ENCODE measurements at places on chromosomes 1 and 21. TPM values are rescaled to one million over a fixed set of nuclear protein-coding genes. Genes with fewer than 3 reads are reported as not detected.

GRCh38 chr1:68359045-68359444 is 90.7 kb downstream of the RPE65 start:
- no peaks in the 10 kb centered on the region for H3K27me3 ChIP-seq
- no peaks in the 10 kb centered on the region for H3K36me3 ChIP-seq
- peaks cover 4% of the 10 kb centered on the region for H3K4me1 ChIP-seq
- H3K4me3 ChIP-seq, result no peak overlapping the region
- no peak overlapping the region for H3K27ac ChIP-seq

DNA sequence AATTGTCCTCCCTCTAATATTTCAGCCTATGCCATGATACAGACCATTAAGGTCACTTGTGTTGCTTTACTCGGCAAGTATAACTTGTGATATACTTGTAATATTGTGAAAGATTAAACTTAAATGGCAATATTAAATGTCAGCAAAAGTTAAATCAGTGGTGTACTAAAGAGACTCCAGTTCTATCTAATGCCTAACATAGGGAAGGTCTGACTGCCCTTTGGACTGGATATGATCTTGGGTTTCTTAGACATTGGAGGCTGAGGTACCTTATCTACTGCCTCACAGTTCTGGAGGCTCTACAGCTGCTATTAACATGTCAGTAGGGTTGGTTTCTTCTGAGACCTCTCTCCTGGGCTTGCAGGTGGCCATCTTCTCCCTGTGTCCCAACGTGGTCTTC is 89.9 kb downstream of the MT1HL1 start:
- H3K36me3 ChIP-seq, result no peaks in the 10 kb centered on the region
- no peak overlapping the region for H3K27ac ChIP-seq
- no peak for DNase-seq
- no peaks in the 10 kb centered on the region for H3K27me3 ChIP-seq
- no peaks in the 10 kb centered on the region for H3K4me1 ChIP-seq
- no peak overlapping the region for H3K4me3 ChIP-seq

DNA sequence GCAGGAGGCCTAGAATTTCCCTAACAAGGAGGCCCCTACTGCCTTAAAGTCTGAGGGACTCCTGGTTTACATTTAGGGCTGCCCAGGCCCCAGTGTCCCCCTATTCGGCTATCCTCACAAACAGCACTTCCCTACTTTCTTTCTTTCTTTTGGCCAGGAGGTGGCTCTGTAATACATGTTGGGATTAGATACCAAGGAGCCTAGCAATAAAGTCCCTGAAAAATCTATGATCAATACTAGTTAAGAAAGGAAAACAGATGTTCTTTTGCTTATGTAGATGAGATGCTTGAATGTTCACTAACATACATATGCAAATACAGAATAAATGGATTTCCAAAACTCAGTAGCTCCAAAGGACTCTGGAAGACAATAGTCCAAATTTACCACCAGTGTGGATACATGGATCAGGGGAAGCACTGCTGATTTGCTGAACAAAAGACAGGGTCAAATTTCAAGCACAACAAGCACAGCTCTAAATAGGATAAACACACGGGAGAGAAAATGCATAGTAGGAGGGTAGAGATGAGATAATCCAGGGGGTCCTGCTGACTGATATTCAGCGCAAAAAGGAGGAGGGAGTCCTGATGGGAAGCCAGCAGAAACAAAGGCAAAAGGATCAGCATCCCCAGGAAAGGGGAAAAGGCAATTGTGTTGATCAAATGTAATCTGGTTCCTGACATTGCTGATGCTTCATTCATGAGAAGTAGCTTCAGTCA is 240.0 kb downstream of the NUF2 start:
- H3K4me3 ChIP-seq, result no peak overlapping the region
- H3K36me3 ChIP-seq, result no peaks in the 10 kb centered on the region
- H3K4me1 ChIP-seq, result no peaks in the 10 kb centered on the region
- no peaks in the 10 kb centered on the region for H3K27me3 ChIP-seq

LENEP gene
- total RNA-seq, result not detected

DNA sequence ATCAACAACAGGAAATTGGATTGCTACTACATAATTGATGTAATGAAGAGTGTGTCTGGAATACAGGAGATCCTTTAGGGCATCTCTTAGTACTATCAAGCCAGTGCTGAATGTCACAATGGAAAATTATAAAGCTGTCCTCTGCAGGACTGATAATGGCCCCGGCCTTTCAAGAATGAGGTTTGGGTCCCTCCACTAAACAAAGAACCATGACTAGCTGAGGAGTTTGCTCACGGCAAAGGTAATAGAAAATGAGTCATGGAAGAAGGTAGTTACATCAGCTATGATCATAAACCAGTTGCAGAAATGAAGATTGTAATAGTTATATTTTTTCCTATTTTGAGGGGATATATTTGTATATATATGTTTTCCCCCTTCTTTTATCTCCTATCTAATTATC is 145.8 kb downstream of the KCNJ6 start:
- no peaks in the 10 kb centered on the region for H3K36me3 ChIP-seq
- no peak for DNase-seq
- peaks cover 2% of the 10 kb centered on the region for H3K4me1 ChIP-seq

- H3K36me3 ChIP-seq, result no peaks in the 10 kb centered on the region
- H3K27ac ChIP-seq, result peak overlapping the region; percentile 56
- H3K4me3 ChIP-seq, result no peak overlapping the region
- no peaks in the 10 kb centered on the region for H3K27me3 ChIP-seq
Observed at GRCh38 chr1:109197158-109198042, 16.3 kb upstream of the SARS1 start.

MASP2 gene
- not detected for total RNA-seq

TRPM2 gene
- not detected for total RNA-seq

- DNase-seq, result no peak
- peaks cover 9% of the 10 kb centered on the region for H3K36me3 ChIP-seq
- no peak overlapping the region for H3K4me3 ChIP-seq
- no peak overlapping the region for H3K27ac ChIP-seq
- no peaks in the 10 kb centered on the region for H3K27me3 ChIP-seq
Observed at GRCh38 chr1:15507278-15507677, 16.7 kb downstream of the CASP9 start.

GRCh38 chr21:43287111-43287760 is 118.4 kb downstream of the CRYAA start:
- no peak overlapping the region for H3K4me3 ChIP-seq
- no peaks in the 10 kb centered on the region for H3K36me3 ChIP-seq
- H3K27me3 ChIP-seq, result peaks cover 8% of the 10 kb centered on the region
- H3K4me1 ChIP-seq, result no peaks in the 10 kb centered on the region

GRCh38 chr1:116329524-116330341 is 43.3 kb upstream of the ATP1A1 start:
- no peak for DNase-seq
- H3K27ac ChIP-seq, result no peak overlapping the region
- peaks cover 10% of the 10 kb centered on the region for H3K27me3 ChIP-seq
- no peaks in the 10 kb centered on the region for H3K4me1 ChIP-seq

OR2L5 gene
- not detected for total RNA-seq

TMEM125 gene
- under 0.01 TPM for total RNA-seq

DNA sequence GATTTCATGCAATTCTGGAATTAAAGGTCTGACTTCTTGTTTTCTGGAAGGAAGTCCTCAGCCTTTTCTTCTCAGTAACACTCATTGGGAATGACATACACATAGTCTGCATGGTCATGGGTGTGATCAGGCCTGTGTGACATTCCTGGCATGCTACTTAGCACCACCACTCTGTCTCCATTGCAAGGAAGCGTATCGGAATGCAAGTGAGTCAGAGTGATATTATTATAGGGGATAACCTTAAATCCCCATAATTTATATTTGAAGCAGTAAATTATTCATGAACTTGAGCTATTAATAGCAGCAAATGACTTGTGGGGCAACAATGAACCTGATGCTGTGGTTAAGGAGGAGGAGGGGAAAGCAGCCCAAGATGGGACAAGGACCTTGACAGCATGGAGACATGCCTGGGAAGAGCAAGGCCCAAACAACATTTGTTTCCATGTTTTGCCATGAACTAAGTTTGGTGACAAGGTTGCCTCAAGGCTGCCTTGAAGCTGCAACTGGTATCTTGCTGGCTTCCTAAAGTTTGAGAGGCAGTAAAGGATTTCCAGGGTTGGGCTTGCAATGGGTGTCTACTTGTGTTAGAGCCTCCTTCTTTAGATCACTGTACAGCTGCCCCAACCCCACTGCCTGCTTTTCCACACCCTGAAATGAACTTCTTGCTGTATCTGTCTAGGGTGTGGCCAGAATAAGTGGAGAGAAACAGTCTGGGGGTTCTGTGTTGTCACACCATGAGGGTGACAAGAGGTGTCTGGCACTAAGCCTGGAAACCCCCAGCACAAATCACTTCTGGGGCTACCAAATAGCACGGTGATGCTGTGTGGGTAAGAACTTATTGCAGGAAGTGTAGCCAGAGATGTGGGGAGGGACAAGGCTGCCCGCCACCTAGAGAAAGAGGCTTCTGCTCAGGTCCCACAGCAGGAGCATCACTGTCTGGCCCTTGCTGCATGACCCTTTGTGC is 4.6 kb downstream of the MAB21L3 start:
- H3K4me3 ChIP-seq, result no peak overlapping the region
- peaks cover 8% of the 10 kb centered on the region for H3K4me1 ChIP-seq
- DNase-seq, result peak; percentile 75
- no peaks in the 10 kb centered on the region for H3K27me3 ChIP-seq
